D721Med (cell line): ENCODE measurements at places on chromosomes 3 and 15.
A peak's percentile ranks its signal among the peaks of the same experiment; 100 is the strongest.

DNA sequence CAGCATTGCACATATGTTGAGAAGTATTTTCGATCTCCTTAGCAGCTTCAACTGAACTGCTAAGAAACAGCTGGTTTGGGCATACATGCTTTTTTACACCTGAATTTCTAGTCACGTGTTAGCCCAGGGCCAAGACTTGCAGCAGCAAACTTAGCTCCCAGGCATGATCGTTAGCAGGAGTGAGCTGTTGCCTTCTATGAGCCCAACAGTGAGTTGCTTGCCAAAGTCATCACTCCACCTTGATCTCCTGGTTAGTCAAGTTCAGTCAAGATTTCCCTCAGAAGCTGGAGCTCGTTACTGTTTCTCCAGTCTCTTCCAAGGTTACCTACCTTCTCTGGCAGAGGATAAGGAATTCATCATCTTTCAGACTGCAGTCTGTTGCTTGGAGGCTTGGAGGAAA, 100.4 kb upstream of the SEMA6D start:
- no peak for DNase-seq

DNA sequence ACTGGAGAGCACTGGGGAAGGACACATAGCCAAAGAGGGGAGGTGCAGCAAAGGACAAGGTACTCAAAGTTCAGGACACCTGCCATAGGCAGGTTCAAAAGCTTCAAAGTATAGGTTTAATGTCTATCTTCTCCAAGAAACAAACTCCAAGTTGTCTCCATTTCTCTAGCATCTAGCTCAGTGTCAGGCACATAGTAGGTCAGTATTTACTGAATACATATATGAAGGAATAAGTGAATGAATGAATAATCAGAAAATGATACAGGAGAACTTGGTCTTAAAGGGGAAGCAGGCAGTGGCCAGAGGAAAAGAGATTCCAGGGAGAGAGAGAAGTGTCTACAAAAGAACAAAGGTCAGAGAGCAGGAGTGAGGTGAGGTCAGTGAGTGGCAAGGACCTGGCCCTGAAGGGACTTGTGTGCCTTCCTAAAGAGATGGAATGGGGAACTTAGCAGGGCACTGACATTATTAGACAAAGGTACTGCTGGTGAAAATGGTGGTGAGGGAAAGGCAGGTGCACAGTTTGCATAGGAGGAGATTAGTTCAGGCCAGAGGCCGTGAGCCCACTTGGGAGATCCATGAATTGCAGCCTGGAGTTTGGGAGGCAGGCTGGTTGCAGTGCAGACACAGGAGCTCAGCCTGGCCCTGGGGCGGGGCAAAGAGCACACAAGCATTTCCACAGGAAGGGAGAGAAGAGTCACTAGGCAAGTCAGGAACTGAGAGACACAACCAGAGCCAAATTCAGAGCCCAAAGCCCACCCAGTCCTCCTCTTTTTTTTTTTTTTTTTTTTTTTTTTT, 21.4 kb downstream of the TBC1D2B start:
- no peak for DNase-seq

DNA sequence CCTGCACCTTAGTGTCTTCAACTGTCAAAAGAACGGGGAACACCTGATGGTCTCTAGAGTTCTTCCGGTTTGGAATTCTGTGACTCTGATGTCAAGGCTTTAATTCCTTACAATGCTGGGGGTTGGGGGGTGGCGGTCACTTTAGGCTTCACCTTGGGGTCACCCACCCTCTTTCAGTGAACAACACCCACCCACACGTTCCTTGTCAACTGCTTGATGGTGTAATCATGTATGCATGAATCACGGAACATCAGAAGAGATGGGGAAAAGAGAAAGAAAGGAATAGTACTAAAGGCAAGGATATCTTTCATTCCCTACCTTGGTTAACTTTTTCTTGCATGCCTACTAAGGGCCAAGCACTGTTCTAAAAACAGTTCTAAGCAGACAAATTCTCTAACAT, 7.3 kb upstream of the UBE2E1 start:
- no peak for DNase-seq

- peak; percentile 25 for DNase-seq
Measured at GRCh38 chr3:6862041-6862879, 1.3 kb downstream of the GRM7 start.

GRCh38 chr3:27326629-27327545, 42.3 kb downstream of the NEK10 start:
- DNase-seq: no peak

DNA sequence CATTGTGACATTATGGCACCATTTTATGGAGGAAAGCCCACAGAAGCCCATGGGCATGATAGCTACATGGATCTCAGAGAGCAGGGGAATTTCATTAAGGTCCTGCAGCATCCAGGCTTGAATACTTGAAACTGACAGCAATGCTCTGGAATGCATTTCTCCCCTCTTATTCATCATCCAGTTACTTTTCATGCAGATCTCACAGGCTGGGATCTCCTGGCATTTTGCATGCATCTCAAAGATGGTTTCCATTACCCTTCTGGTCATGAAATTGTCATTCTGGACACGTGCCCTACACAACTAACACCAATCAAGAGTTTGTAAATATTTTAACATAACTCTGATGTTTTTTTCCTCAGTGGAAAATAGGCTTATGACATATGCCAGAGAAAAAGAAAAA, 32.4 kb downstream of the VGLL3 start:
- no peak for DNase-seq

GRCh38 chr3:122186372-122186771, 2.9 kb downstream of the CASR start:
- DNase-seq: no peak

GRCh38 chr3:81048058-81048665, 713.3 kb downstream of the GBE1 start:
- no peak for DNase-seq

GRCh38 chr3:45605534-45605933, 11.0 kb downstream of the LIMD1 start:
- DNase-seq: no peak

DNA sequence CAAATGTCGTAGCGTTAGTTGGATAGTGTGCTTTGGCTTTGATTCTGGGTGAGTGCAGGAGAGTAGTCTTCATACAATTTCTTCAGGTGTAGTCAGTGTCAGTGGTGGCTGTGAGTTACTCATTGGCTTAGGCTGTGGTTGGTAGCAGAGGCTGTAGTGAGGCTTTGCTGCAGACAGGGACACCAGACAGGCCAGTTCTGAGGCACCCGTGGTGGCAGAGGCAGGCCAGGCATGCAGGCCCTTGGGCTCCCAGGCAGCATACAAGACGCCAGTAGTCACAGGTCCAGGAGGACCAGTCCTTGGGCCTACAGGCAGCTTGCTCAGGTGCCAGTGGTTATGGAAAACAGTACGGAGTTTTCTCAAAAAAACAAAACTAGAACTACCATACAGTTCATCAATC, 61.3 kb downstream of the DMXL2 start:
- DNase-seq: no peak

DNA sequence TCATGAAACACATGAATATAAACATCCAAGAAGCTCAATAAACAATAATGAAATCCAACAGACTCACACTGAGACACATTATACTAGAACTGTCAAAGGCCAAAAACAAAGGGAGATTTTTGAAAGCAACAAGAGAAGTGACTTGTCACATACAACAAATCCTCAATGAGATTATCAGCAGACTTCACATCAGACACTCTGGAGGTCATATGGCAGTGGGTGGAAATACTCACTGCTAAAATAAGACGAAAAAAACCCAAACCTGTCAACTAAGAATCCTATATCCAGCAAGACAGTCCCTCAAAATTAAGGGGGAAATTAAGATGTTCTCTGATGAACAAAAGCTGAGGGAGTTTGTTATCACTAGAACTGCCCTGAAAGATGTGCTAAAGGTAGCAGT, 125.4 kb upstream of the MELTF start:
- no peak for DNase-seq

GRCh38 chr3:134798681-134799311, 3.7 kb downstream of the EPHB1 start:
- DNase-seq: no peak

DNA sequence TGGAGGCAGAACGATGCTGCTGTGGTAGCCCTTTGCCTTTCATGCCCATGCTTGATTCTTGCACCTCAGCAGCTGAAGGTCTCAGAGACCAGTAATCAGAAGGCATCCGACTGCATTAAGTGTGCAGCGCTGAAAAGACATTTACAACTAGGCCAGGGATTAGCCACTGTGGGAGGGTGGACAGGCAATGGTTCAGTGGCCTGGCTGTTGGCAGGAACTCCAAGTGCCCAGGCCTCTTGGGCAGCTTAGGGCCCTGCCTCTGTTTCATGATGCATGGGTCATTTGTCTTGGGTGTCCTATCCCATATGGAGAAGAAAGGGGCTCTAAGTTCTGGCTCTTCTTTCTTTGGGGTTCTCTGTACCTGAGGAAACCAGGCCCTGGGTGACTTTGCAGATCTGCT, 11.4 kb downstream of the TMED3 start:
- DNase-seq: no peak

GRCh38 chr15:78133801-78134200, 2.6 kb upstream of the CIB2 start:
- no peak for DNase-seq

GRCh38 chr15:43541785-43542184, 24.4 kb downstream of the MAP1A start:
- no peak for DNase-seq

GRCh38 chr3:125257536-125257935, 45.0 kb upstream of the SLC12A8 start:
- DNase-seq: no peak

DNA sequence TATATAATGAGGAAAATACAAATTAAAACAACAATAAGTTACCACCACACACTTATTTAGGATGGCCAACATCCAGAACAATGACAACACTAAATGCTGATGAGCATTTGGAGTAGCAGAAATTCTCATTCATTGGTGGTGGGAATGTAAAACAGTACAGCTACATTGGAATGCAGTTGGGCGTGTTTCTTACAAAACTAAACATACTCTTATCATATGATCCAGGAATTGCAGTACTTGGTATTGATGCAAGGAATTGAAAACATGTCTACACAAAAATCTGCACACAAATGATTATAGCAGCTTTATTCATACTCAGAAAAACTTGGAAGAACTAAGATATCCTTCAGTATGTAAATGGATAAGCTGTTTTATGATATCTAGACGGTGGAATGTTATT, 594.2 kb downstream of the ZBBX start:
- DNase-seq: no peak

- DNase-seq: no peak
Measured at GRCh38 chr15:82158811-82159210, 103.7 kb downstream of the EFL1 start.

GRCh38 chr3:41175365-41175764, 23.9 kb upstream of the CTNNB1 start:
- DNase-seq: no peak

GRCh38 chr3:36842275-36842674, 77.9 kb upstream of the DCLK3 start:
- no peak for DNase-seq

- no peak for DNase-seq
Measured at GRCh38 chr3:154656486-154656885, 226.5 kb upstream of the GPR149 start.
